Myocyte (in vitro differentiated cells): ENCODE measurements at places on chromosomes 1 and 21. TPM values are rescaled to one million over a fixed set of nuclear protein-coding genes. Genes with fewer than 3 reads are reported as not detected.

The E2F2 gene
- total RNA-seq: 0.13 and 0.16 TPM in 2 replicates

The LCE2C gene
- total RNA-seq: not detected in 2 replicates

The CSMD2 gene
- total RNA-seq: not detected in 2 replicates

The GJA5 gene
- not detected in 2 replicates for total RNA-seq

The PLXNA2 gene
- 8.6 TPM in 2 replicates for total RNA-seq

The VCAM1 gene
- 5.7 and 9.3 TPM in 2 replicates for total RNA-seq

The TLR5 gene
- total RNA-seq: 0.75 and 2.3 TPM in 2 replicates

The ATP1A4 gene
- total RNA-seq: 0.10 and 0.19 TPM in 2 replicates

The RABGAP1L gene
- total RNA-seq: 12.9 and 15.0 TPM in 2 replicates

The PRAMEF12 gene
- total RNA-seq: not detected in 2 replicates

The NID1 gene
- total RNA-seq: 7.8 and 8.7 TPM in 2 replicates

DNA sequence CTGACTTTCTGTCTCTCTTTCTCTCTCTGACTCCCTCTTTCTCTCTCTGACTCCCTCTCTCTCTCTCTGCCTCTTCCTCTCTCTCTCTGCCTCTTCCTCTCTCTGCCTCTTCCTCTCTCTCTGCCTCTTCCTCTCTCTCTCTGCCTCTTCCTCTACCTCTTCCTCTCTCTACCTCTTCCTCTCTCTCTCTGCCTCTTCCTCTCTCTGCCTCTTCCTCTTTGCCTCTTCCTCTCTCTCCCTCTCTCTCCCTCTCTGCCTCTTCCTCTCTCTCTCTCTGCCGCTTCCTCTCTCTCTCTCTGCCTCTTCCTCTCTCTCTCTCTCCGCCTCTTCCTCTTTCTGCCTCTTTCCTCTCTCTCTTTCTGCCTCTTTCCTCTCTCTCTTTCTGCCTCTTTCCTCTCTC, 18.6 kb upstream of the ANKRD45 start:
- no peak for DNase-seq

DNA sequence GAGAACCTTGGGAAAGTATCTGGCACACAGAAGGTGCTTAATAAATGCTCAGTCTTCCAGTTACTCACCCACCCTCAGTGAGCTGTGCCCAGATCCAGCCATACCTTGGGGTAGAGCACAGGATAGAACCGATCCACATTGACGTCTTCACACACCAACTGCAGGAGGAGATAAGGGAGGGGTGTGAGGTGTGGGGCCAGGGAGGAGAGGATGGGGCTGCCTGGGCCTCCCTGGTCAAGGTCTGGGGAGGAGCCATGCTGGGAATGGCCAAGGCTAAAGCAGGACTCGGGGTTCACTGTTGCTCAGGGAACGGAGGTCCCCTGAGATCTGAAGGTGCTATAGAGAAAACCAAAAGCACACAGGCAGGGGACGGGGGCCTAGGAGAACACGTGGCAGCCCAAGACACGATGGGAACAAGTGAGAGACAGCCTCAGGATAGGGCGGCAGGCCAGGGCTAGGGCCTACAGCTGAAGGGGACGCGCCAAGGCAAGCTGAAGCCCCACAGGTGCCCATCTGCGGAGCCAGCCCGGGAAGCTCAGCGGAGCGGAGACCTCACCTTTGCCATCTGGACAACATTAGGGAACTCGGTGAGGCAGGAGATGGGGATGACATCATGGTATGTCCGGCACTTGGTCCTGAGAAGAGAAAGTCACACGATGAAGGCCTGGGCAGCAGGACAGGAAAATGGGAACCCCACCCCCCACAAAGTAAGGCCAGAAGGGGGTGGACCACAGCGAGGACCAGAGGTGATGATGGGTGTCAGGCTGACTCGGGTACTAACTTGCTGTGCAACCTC, 55.9 kb downstream of the RAP1GAP start:
- DNase-seq: no peak

GRCh38 chr1:174837386-174837785, 162.4 kb upstream of the CACYBP start:
- peak; percentile 45 for DNase-seq

- DNase-seq: no peak
These were observed 5.8 kb downstream of the MAPKAPK2 start for GRCh38 chr1:206690516-206690915.

DNA sequence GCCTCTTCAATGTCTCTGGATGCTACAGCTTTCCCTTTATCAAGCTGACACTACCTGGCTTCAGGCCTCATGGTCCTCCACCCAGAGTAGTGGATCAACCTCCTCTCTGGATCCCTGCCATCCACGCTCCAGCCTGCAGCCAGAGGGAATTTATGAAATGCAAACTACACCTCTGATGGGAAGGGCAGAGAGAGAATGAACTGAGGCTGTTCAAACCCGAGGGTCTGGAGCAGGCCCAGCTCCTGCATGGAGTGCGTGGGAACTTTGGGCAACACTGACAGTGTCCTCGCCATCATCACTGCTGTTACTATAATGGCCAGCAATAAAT, 157.8 kb downstream of the TRABD2B start:
- no peak for DNase-seq

DNA sequence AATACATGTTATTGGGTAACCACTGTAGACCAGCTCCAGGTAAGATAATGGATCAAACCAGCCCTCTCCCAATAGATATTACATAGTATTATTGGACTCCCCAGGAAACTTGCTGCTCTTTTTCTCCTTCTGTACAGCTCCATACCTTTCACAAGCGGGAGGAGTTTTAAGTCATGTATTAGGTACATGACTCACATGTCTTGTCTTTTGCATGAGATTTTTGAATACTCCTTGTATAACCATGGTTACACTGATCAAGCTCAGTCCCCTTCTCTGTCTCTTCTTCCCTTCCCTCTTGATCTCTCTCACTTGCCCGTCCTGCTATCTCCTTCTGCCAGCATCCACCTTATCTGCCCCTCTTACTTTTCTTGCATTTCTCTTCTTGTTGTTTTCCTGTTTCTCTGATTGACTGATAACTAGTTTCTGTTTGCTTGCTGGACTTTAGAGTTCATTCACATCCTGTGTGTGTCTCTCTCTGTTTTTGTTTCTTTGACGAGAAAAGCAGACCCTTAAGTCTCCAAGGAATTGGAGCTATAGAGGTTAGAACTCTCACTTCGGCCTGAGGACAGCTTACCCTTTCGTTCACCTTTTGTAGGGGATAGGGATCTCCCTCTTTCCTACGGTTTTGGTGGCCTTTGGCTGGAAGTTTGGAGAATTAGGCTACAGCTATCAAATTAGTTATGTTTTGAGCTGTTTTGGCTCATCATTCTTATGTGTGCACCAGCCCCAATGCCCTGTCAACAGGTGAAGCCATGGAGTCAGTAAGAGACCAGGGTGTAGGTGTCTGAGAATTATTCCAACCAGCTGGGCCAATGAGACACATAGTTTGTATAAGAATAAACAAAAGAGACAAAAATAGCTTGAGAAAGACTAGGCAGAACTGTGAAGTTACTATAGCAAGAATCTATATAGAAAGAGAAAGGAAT, 49.0 kb upstream of the ASB17 start:
- no peak for DNase-seq

DNA sequence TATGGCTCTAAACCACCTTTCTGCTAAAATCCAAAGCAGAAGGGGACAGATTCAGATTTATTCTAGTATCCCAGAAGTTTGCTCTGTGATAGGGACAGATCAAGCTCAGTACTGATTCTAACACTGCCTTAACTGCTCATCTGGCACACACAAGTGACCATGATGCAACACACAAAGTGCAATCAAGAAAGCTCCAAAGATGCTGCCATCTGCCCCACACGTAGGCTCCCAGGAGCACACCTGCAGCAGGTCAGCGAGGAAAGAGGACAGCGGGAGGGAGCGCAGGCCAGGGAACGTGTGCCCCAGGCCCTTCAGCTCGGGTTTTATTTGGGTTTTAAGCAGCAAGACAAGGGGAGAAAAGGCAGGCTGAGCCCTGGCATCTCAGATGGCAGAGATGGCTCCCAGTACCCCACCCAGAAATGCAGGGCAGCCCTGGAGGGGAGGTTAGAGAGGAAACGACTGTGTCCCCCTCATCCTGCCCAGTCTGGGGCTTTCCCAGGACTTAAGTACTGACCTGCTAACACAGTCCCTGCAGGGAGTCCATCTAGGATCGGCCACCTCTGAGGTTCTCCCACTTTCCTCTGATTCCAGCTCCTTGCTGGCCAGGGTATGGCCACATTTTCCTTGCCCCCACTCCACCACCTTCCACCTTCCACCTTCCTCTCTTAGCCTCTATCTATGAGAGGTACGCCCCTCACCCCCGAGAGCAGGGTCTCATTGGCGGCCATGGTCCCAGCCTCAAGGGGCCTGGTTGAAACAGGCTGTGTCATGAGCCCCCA, 1.2 kb downstream of the TRIM11 start:
- DNase-seq: no peak

- peak; percentile 28 for DNase-seq
These were observed 15.2 kb downstream of the ADSS2 start for GRCh38 chr1:244436336-244437085.

DNA sequence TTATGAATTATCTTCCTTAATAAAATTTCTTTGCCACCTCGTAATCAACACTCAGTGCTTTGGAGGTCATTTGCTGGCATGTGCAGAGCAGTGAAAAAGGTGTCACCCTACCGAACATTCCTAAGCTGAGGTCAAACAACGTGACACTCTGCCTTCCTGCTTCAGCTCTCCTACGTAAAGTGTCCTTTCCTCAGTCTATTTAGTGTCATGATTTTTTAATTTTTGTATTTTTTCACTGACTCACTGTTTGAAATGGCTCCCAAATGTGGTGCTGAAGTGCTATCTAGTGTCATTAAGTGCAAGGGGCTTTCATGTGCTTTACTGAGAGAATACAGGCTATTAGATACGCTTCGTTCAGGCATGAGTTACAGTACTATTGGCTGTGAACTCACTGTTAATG, 37.0 kb upstream of the ITPKB start:
- no peak for DNase-seq

DNA sequence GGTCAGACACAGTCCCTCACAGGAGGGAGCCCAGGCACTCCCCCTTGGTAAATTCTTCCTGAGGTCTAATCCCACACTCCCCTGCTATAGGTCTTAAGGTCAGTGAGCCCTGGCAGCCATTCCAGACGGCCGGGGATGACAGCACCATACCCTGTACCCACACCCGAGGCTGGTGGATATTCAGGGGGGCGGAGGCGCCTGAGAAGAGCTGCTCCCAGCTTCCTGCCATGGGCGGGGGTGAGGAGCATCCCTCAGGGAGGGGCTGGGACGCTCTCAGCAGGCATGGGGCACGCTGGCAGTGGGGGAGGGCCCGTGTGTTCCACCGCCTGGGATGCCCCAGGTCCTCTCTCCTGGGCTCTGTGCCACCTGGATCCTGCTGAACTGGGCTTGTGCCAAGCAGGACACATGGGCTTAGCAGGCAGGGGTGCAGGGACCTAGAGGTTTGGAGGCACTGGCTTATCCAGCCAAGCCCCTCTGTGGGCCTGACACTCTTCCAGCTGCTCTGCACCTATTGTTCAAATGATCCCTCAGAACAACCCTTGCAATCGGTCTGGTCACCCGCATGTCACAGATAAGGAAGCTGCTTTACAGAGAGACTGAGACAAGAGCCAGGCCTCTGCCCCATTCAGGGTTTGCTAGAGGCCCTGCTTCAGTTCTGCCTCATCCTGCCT, 5.7 kb upstream of the ADGRB2 start:
- DNase-seq: no peak

- DNase-seq: no peak
These were observed 6.4 kb downstream of the ITGB2 start for GRCh38 chr21:44914176-44914874.

DNA sequence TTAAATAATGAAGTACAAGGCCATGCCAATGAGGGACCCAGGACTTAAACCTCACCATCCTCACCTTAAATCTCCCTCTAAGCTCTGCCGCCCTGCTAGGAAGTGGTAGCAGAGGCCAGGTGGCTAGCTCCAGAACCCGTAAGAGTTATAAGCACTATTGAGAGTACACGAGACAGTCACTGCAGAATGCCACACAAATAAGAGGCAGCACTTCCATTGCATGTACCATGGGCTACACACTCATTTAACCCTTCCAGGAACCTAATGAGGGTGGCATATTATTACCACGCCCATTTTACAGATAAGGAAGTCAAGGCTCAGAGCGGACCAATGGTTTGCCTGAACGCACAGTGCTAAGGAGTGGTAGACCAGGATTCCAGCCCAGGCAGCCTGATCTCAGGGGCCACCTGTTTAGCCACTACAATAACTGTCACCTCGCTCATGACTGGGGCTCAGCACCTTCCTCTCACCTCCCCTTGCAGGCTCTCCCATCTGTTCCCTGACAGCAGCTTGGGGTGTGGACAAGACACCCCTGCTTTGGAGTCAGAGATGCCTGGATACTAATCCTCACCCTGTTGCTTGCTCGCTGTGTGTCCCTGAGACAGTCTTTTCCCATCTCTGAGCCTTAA, 54.8 kb upstream of the ID3 start:
- no peak for DNase-seq

DNA sequence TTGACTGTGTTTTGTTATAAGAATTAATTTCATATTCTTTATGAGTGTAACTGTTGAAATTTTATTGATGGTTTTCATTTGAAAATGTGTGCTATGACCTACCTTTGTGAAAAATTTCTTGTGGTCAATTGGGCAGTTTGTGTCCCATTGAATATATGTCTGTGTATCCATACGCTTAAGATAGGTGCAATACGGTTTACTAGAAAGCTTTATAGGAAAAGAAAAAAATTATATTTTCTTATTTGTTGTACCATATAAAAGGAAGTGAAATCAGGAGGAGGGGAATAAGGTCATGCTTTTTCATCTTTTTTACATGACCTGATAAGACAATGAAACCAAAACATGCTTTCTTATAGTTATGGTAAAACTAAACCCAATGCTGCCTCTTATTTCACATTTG, 807.7 kb downstream of the USP25 start:
- peak; percentile 38 for DNase-seq

DNA sequence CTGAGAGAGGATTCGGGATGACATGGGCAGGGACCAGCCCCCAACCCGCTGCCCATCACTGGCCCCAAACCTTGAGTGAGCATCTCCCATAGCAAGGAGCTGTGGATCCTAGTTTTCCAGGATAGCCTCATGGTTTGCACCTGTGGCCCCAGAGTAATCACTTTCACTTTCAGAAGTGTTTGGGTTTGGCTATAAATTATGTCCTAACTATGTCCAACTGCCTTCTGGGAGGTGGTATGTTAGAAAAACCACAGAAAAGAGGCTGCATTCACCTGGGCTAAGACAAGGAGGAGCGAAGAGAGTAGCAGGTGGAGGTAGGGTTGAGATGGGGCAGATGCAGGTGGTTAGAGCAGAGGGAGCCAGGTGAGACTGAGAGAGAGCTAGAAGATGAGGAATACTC, 19.4 kb upstream of the CLIC6 start:
- DNase-seq: no peak

DNA sequence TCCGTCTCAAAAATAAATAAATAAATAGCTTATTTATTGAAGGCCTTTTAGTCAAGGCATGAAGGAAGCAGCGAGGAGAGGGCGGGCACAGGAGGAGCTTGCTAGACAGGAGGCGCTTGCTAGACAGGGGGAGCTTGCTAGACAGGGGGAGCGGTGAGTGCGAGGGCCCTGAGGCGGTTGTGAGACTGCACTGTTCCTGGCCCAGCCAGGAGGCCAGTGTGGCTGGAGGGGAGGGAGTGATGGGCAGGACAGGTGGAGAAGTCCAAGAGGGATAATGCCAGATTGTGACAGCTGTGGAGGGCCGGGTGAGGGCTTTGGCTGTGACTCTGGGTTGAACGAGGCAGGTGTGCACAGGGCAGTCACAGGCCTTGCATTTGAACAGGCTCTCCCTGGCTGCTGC, 18.2 kb downstream of the KIF17 start:
- DNase-seq: peak; percentile 91
